ENCODE measurements at places on chromosomes 5 and 9.

DNA sequence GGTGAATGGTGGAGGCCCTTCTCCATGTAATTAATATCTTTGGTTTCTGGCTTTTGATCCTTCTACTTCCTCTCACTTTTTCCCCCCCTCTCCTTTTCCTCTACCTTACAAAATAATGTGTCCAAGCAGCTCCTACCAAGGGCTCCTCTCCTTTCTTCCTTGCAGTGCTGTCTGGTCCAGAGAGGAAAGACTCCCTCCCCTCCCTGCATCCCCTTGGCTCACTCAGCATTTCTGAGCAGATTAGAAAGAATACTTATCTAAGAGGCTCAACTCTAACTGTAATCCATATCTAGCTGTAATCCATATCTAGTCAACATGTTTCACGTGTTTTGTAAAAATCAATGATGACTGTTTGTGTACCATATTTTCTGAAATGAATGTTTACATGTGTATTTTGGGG is 97.4 kb downstream of the GAPVD1 start:
- no peak for DNase-seq

DNA sequence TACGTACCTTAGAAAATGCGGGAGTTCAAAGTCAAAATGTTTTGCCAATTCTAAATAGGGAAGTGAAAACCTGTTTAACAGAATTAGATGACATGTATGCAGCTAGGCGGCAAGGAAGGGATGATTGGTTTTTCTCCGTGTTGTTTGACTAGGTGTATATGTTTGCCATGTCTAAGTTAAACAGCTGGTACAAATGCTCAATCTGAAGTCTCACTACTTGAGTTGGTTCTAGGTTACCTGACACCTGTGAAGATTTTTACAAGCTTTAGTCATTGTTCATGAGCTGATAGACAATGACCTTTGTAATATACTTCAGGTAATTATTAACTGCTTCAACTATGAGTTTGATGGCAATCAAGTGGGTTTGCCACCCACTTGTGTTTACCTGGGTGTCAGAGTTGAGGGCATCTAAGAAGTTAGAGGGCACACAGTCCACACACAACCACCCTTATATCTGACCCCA is 74.3 kb downstream of the SLC44A1 start:
- DNase-seq = no peak

- no peak for DNase-seq
These were observed 592.4 kb downstream of the CSNK1G3 start for GRCh38 chr5:124104344-124104743.

DNA sequence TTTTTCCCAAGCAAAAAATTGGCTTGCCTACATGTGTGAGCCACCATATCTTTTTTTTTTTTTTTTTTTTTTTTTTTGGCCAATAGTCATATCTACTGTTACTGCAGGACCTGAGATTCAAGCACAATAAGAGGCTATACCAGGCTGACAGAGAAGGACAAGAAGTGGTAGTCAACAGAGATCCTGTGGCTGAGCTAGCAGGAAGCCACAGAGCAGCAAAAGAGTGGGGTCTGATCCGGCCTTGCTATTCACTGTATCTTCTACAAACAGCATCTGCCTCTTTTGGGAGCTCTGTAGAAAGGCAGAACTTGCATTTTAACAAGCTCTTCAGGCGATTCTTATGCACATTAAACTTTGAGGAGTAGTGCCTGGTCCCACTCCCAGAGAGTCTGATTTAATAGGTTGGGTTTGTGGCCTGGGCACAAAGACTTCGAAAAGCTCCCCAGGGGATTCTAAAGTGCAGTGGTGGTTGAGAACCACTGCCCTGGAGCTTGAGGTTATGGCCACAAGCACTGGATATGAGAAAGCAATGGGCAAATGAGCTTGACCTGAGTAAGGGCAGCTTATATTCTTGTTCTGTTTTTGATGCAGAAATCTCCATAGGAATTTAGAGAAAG is 162.8 kb downstream of the PIK3R1 start:
- no peak for DNase-seq

GRCh38 chr5:173581408-173582215 is 34.8 kb downstream of the BOD1 start:
- DNase-seq = peak; percentile 44

GRCh38 chr5:35089334-35090314 is 41.9 kb upstream of the AGXT2 start:
- DNase-seq = peak; percentile 67

- DNase-seq = peak; percentile 32
These were observed 36.1 kb downstream of the MRPL36 start for GRCh38 chr5:1763548-1763911.

DNA sequence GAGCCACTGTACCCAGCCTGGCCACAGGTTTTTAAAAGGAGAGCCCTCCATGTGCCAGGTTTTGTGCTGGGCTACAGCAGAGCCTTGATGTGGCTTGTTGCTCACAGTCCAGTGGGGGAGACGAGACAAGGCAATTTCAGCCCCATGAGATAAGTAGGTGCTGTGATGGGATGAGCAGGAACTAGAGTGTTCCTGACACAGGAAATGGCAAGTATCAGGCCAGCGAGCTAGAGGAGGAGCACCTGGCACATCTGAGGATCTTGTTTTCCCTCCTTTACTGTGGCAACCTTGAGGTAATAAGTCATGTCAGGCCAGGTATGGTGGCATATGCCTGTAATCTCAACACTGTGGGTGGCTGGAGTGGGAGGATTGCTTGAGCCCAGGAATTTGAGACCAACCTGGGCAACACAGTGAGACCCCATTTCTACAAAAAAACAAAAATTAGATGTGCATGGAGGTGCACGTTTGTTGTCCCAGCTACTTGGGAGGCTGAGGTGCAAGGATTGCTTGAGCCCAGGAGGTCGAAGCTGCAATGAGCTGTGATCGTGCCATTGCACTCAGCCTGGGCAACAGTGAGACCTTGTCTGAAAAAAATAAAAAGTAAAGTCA is 3.8 kb upstream of the ZDHHC12 start:
- DNase-seq = no peak

GRCh38 chr9:132099741-132100407 is 20.2 kb upstream of the MED27 start:
- no peak for DNase-seq

DNA sequence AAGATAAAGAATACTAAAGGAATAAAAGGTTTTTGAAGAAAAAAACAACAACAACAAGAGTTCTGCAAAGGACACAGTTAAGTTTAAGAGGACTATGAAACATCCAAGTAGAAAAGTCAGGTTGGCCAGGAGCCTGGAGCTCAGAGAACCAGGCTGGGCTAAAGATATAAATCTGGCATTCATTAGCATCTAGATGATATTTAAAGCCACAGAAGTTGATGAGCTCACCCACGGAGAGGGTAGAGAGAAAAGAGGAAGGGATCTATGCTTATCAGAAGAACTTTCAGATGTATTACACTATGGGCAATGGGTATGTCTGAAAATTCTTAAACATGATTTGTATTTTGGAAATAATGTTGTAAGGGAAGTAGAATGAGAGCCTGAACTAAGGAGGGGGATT is 9.9 kb downstream of the MIER3 start:
- peak; percentile 21 for DNase-seq

- no peak for DNase-seq
These were observed 197.9 kb upstream of the NR3C1 start for GRCh38 chr5:143601357-143601756.

- peak; percentile 73 for DNase-seq
These were observed 567.7 kb downstream of the CAAP1 start for GRCh38 chr9:26324786-26325443.

GRCh38 chr9:121324316-121324715 is 45.7 kb downstream of the STOM start:
- DNase-seq = no peak

DNA sequence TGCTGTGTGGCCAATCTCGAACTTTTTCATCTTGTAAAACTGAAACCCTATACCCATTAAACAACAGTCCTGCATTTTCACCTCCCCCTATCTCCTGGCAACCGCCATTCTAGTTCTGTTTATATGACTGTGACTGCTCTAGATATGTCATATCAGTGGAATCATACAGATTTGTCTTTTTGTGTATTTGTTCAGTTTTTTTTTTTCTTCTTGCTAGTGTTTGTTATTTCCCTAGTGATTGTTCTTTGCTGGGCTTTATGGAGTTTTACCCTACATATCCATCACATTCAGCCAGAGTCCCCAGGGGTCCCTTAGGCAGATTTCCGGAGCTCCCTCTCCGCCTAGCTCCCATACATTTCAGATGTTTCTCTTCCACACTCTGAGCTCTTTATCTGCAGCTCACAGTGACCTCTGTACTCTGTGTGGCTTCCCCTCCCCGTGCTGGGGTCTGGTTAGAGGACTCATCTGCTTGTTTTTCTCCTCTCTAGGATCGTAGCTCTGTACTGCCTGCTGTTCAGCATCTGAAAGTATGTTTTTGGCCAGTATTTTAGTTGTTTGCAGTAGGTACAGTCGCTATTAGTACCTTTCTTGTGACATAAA is 25.1 kb upstream of the CARTPT start:
- peak; percentile 42 for DNase-seq

DNA sequence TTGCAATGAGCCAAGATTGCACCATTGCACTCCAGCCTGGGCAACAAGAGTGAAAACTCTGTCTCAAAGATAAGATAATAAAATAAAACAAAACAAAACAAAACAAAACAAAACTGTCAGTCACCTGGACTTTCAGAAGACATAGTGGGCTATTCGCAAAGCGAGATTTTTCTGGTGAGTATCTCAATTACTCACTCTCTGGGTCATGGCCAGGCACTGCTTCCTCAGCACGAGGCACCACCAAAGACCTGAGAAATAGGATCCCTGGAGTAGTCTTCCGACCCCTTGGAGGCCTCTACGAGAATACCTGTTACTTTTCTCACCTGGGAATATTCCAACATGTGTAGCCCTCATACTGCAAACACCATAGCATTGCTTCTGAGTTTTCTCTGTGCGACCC is 201.7 kb upstream of the ZNF618 start:
- DNase-seq = no peak

DNA sequence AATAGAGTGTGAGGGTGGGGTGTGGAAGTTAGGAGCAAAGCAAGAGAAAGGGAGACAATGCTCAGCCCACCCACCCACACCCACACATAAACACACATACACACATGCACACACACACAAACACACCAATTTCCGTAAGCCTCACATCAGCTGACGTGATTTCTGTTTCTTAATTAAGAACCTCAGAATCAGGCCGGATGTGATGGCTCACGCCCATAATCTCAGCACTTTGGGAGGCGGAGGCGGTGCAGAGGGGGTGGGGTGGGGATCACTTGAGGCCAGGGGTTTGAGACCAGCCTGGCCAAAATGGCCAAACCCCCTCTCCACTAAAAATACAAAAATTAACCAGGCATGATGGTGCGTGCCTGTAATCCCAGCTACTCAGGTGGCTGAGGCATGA is 26.4 kb upstream of the PIK3R1 start:
- no peak for DNase-seq

DNA sequence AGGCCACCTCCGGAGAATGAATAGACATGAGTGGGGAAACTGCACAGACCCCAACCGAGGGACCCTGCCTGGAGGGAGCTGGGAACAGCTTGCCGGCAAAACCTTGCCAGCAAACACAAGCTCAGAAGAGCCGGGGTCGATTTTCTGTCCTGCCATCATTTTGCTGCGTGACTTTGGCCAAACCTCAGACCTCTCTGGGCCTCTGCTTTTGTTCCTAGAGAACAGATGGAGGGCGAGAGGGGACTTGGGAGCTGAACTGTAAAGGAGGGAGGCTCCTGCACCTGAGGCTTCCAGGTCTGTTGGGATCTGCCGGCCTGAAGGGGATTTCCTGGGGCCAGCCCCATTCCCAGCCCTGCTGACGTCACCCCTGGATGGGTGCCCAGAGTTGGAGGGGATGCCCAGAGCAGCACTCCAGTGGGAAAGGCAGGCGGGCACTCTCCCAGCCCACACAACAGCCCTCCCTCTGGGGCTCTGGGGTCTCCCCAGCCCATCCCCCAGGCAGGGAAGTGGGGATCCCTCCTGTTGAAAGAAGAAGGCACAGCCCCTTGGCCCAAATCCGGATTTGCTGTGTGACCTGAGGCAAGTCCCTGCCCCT is 40.4 kb upstream of the SYNPO start:
- peak; percentile 88 for DNase-seq

DNA sequence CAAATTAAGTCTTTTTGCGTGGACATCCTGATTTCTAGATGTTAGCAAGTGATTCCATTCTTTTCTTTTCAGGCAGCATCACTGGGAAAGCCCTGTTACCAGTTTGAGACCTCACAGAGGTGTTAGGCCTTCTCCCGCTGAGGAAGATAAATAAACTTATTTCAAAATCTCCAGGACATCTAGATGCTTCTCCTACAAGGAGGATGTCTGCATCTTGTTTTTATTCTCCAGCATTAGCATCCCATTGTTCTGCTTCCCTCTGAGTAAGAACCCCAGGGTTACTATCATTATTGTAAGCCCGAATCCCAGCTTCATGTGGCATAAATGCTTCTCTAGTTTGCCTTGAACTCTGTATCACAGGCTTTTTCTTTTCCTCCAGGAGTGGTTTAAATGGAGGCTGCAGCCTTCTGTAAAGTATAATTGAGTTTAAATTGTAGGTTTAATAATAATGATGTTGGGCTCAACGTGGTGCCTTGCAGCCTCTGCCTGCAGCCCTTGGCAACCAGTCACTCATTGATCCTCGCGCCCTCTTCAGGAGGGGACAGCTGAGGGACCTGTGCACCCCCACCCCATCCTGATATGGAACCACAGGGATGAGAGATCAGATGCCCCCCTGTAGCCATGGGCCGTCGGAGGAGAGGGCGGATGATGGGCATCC is 114.9 kb downstream of the PDZD2 start:
- DNase-seq = no peak

DNA sequence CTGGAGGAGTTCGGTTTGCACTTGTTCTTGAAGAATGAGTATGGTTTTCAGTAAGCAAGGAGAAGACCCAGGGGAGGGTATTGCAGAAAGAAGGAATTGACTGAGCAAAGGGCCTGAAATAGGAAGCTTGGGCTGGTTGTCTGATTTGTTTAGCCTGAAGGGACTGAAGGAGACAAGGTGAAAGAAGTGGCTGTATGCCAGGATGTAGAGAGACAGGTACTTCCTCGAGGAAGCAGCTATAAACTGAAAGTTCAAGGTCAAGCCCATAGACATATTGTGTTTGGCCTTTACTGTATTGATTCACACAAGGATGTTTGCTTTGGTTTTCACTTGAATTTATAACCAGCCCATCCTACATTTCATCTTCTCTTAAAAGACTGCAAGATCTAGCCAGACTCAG is 183.1 kb downstream of the PALM2AKAP2 start:
- no peak for DNase-seq

GRCh38 chr5:84450617-84451414 is 66.1 kb upstream of the EDIL3 start:
- DNase-seq = no peak

- no peak for DNase-seq
These were observed 295.7 kb downstream of the KCNN2 start for GRCh38 chr5:114657342-114658130.
